ENCODE measurements at places on chromosomes 2 and 18.

GRCh38 chr18:67451960-67452359, 64.6 kb downstream of the DSEL start:
- no peak for DNase-seq

DNA sequence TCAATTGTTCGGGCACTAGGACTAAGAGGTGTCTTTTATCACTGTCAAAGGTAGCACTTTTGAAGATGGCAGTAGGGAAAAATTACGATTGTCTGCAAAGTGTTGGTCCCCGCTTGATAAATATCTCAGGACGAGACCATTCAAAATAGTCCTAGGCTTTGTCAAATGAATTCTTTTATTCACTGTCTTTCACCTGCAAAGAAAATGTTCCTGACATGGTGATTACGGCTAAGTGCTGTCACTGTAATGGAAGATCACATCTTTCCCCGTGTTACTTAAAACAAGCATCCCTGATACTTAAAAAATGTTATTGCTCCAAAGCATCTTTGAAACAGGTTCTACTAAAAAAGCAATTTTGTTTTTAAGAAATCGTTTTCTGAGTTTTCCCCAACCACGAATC, 71.7 kb downstream of the KCTD1 start:
- no peak for DNase-seq

- no peak for DNase-seq
Measured at GRCh38 chr2:239499726-239500573, 99.1 kb upstream of the HDAC4 start.

DNA sequence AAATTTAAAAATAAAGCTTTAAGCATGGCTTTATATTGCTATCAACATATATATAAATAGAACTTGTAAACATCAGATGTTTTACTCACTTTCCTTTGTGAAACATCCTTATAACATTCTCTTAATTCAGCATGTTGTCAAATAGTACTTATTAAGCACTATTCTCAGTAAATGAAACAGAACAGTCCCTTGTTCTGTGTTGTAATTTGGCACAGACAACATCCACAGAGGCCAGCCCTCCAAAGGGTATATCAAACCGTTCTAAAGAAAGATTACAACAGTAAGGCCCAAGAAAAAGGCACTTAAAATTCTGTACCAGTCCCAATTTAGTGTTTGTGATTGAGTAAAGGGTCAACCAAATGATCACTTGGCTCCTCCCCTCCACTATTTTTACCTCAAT, 46.0 kb downstream of the GAREM1 start:
- DNase-seq, result no peak

GRCh38 chr2:149587950-149588487, 444 bp upstream of the MMADHC start:
- DNase-seq, result no peak

- no peak for DNase-seq
Measured at GRCh38 chr2:237150831-237151375, 65.2 kb downstream of the COPS8 start.

DNA sequence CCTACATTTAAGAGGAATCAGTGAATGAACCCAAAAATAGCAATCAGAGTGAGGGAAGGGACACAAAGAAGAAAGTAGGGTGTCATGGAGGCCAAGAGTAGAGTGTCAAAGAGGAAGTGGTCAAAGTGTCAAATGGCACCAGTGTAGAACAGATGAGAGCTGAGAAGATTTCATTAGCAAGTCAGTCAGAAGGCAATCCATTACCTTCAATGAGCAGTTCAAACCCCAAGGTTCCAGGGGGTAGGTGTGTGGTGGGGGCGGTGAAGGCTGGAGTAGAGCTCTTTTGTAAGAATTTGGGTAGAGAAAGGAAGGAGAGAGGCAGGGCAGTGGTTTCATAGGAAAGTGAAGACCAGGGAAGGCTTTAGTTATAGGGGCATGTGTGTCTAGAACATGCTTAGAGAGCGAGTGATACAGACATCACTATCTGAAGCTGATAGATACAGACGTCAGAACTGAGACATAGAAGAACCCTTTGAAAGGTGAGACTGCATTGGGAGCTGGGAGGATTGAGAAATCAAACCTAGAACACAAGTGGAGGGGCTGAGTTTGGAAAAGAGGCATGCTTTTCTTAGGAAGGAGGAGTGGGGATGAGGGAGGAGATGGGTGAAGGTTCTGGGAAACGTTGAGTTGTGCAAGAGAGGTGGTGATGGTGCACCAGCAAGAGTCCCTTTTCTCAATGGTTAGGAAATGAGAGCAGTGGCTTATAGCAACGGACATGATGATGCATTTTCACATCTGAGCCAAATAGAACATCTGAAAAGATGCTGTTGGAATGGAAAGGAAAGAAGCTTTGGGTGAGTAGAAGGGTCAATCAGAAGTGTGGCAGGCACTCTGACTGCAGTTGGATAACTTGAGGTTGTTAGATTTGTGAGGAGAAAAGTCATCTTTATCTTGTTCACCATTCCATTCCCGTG, 48.9 kb upstream of the IL1RL1 start:
- DNase-seq, result no peak

DNA sequence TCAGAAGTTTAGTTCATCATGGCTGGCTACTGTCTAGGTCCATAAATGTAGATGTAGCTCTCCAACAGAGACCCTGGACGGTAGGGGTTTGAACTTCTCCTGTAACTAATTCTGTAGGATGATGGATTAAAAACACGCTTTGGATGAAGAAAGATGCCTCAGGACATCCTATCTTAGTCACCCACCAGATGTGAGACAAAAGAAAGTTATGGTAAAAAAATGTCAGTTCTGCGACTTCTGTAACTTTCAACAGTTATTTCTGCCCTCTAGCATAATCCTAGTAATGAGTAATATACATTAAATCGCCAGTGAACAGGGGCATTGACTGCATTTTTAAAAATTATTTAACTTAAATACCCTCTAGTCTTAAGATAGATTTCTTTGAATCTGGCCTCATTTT, 210.1 kb upstream of the LRATD1 start:
- no peak for DNase-seq

DNA sequence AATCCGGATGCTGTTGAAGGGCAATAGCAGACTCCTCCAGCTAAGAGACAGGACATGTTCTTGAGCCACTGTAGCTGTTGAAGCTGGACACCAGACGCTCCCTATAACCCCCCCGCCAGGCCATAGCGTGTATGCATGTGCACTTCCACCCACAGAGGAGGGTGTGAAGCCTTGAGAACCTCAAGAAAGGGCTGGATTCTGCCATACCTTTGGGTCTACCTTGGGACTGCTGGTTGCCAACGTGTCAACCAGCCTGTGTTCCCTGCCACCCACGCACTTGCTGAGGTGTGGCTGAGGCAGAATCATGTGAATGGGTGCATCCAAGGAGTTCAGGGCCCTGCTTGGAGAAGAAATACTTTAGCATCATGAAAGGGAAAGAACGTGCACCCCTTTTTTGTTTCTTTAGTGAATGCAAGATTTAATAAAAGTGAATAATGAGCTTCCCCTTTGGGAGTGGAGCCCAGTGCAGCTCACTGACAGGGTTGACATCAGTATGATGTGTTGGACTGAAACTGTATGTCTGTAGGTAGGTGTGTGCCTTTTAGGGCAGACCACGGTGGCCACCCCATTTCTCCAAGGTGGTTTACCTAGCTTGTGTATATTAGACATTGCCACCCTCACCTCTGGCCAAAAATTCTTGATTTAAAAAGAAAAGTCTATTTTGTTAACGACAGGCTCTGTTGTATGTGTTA, 198.3 kb downstream of the MGAT5 start:
- no peak for DNase-seq

- peak; percentile 5 for DNase-seq
Measured at GRCh38 chr2:14428056-14428455, 204.5 kb upstream of the LRATD1 start.

- DNase-seq, result no peak
Measured at GRCh38 chr2:75553935-75554531, 6.7 kb downstream of the EVA1A start.

DNA sequence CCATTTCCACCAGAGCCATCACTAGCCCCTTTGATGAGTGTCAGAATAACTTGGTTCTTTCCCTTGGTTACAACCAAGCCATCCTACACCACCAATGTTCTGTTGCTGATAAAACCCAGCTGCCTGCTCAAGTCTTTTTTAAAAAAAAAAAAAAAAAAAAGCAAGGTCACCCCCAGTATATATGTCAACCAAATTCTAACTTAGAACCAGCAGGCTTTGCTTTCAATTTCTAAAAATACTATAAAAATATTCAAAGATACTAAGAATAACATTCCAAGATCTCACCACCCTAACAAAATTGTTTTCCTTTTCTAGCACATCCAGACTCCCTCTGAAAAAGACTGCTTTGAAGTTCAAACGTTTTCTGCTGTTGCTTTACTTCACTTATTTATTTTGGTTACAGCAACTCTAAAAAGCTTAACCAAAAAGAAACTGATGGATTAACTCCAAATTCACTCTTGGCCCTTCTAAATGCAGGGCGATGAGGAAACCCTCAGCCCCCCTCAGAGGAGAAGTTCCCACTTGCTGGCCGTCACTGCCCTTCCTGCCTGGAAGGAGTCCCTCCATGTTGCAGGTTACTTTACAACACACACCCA, 10.9 kb downstream of the UXS1 start:
- no peak for DNase-seq

GRCh38 chr2:86038291-86039081, 67.2 kb downstream of the POLR1A start:
- no peak for DNase-seq

GRCh38 chr18:34611904-34612303, 98.2 kb upstream of the DTNA start:
- no peak for DNase-seq

- DNase-seq, result no peak
Measured at GRCh38 chr18:35511428-35511827, 13.7 kb upstream of the INO80C start.

GRCh38 chr2:36511858-36512603, 85.9 kb downstream of the FEZ2 start:
- DNase-seq, result no peak

DNA sequence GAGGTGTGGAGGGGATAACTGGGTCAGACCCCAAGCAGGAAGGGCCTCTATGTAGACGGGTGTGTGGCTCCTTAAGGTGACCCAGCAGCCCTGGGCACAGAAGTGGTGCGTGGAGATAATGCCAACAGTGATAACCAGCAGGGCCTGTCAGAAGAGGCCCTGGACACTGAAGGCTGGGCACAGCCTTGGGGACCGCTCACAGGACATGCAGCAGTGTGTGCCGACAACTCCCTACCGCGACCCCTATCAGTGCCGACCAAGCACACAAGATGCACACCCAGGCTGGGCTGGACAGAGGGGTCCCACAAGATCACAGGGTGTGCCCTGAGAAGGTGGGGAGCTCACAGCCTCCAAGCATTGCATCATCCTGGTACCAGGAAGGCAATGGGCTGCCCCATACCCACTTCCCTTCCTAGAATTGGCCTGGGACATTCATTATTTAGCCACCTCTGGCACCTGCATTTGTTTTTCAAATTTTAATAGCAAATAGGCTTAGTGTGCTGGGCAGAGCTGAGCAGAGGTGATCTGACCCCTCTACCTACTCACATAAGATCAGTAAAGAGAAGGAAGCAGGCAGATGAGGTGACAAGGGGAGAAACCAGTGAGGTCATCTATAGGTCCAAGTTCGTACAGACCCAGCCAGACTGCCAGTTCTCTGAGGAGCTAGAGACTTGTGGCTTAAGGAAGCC, 55.2 kb downstream of the BCL11A start:
- no peak for DNase-seq

DNA sequence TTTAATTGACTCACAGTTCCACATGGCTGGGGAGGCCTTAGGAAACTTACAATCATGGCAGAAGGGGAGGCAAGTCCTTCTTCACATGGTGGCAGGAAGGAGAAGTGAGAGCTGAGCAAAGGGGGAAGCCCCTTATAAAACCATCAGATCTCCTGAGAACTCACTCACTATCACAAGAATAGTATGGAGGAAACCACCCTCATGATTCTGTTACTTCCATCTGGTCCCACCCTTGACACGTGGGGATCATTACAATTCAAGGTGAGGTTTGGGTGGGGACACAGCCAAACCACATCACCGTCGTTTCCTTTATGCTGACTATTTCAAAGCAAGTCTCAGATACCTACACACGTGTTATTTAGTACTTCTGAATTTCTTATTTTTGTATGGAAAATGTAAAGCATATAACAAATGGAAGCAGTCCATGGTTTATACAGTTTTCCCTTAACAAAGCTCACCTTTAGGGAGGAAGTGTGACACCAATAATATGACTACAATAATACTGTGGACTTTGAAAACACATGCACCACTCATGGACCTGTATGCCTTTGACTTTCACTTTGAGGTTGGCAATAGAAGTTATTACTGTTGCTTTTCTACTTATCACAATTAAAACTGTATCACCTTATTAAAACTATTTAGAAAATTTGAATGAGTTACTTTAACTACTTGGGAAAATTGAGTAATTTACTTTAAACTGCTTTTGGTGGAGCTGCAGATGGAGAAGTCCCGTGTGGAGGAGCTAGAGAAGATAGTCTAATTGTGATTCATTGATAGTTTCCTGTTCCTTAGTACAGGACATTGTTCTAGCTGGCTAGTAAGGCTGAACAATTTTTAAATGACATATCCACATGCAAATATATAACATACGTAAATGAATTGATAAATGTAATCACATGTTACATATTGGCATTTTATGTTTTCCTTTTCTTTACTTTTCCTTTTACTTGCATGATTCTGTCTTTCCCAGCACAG, 37.3 kb downstream of the MTCL1 start:
- DNase-seq, result no peak

- DNase-seq, result no peak
Measured at GRCh38 chr2:40363631-40364030, 88.3 kb downstream of the SLC8A1 start.

- DNase-seq, result no peak
Measured at GRCh38 chr2:26052740-26053139, 18.9 kb downstream of the RAB10 start.

GRCh38 chr2:127479219-127479825, 47.0 kb downstream of the IWS1 start:
- no peak for DNase-seq

- DNase-seq, result no peak
Measured at GRCh38 chr18:51153659-51154371, 43.7 kb downstream of the MEX3C start.

- no peak for DNase-seq
Measured at GRCh38 chr2:54196646-54197045, 59.4 kb downstream of the TSPYL6 start.

DNA sequence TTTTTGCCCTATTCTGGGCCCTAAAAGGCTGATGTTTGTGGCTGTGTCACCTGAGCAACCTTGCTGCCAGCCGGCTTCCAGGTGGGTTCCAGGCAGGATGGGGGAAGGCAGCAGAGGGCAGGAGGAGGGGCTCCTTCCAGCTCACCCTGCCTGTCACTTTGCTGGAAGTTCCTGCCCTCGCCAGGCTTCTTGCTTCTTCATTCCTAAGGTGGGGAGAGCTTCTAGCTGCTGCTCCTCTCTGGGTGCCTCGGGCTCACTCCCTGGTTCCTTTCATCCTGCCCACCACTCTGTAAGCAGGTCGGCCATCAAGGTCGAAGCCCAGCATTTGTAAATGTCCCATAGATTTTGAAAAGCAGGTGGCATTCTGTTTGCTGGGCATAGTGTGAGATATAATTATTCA, 249.4 kb upstream of the HS6ST1 start:
- no peak for DNase-seq

- DNase-seq, result no peak
Measured at GRCh38 chr2:42046819-42047487, 868 bp upstream of the PKDCC start.

All from substantia nigra (tissue), 51 donors.